AG04450 (cell line): ENCODE measurements at places on chromosomes 16 and 17.

GRCh38 chr17:57783338-57783742, 38.2 kb upstream of the CCDC182 start:
- DNase-seq: no peak

DNA sequence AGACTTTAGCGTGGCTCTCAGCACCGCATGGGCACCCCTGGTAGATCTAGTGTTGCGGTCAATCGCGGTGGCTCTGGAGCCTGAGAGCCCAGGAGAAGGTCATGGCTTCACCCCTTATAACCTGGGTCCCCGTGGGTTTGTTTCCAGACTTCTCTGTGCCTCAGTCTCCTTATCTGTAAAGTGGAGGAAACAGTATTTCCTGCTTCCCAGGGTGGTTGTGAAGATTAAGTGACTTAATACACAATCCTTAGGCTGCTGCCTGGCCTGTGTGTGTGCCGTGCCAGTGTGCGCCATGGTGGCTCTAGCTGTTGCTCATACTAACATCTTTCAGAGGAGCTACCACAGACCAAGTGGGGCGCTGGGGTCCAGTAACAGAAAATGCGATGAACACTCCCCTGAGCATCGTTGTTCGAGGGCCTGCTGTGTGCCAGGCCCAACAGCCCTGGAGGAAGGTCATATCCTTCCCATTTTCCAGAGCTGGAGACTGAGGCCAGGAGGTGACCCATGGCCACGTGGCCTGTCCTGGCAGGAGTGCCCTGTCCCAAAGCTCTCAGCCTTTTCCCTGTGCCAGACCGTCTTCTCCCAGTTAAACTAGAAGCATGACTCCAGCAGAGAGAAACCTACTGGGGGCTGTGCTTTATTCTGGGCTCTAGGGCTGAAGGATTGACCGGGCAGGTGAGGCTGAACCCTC, 70.1 kb downstream of the CMIP start:
- no peak for DNase-seq

GRCh38 chr17:364308-364707, 11.7 kb upstream of the RPH3AL start:
- no peak for DNase-seq

DNA sequence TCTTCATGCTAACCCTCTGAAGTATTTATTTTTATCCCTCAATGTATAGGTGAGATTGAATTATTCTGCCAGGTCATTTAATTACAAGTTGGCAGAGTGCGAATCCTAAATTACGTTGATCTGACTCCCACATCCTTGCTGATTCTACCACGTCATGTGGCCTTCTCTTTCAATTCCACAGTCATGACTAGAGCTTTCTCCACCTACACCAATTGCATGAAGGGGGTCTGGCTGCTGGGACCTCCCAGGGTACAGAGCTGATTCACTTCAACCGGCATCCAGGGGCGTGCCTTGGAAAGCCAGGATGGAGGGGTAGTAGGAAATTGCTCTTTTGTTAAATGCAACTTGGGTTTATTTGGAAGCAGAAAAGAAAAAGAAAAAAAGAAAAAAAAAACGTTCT, 41.1 kb upstream of the CDH13 start:
- no peak for DNase-seq

DNA sequence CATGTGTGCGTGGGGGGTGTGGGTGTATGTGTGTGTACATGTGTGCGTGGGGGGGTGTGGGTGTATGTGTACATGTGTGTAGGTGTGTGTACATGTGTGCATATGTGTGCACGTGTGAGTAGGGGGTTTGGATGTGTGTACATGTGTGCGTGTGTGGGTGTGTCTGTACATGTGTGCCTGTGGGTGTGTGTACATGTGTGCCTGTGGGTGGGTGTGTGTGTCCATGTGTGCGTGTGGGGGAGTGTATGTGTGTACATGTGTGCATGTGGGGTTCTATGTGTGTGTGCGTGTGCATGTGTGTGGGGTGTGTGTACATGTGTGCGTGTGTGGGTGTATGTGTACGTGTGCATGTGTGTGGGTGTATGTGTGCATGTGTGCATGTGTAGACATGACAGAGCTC, 129.1 kb downstream of the C16orf95 start:
- no peak for DNase-seq

DNA sequence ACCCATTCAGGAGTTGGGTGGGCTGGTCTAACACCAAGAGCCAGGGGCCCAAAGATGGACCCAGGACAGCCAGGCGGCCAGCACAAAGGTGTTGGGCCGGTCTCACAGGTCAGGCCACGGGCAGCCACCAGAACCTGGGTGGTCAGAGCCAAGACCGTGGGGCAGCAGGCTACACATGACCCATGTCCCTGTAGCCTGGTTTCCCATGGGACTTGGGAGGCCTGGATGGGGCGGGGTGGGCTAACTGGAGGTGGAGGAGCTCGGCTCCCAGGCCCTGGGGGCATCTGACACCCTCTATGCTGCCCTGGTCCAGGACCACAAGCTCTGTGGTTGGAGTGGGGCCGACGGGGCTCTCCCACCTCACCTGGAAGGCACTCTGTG, 17.2 kb downstream of the CTU2 start:
- DNase-seq: no peak

DNA sequence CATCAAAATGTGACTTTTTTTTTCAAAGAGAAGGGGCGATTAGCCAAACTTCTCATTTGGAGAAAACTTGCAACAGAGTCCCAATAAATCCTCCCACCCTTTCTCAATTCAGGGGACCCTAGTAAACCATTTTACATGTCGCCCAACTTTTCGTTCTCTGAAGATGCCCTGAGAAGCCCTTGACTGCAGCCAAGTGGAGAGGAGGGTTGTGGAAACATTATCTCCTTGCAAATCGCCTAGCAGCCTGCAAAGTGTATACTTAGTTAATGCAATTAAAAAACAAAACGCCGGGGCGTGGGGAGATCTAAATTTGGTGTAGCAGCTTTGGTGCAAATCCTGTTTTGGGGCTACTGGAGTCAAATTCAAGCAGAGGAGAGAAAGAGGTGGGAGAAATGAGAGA, 1.2 kb upstream of the SHISA9 start:
- DNase-seq: no peak

- no peak for DNase-seq
Measured at GRCh38 chr17:73066148-73066884, 26.2 kb downstream of the SLC39A11 start.

DNA sequence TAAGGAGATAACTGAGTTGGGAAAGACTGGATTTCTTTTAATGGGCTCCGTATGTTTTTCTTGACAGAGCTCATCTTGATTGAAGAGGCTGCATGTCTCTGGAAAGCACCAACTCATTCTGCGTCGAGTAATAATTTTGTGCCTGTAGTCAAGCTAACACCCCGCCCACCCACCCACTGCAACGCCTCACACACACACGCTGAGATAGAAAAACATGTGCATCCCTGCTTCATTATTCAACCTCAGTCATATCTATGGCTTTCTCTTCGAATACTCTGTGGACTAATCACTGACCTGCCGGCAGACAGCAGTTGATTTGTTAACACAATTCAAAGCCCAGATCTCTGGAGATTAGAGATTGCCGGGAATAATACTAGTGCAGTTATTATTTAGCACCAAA, 220.2 kb upstream of the TOM1L1 start:
- DNase-seq: no peak

DNA sequence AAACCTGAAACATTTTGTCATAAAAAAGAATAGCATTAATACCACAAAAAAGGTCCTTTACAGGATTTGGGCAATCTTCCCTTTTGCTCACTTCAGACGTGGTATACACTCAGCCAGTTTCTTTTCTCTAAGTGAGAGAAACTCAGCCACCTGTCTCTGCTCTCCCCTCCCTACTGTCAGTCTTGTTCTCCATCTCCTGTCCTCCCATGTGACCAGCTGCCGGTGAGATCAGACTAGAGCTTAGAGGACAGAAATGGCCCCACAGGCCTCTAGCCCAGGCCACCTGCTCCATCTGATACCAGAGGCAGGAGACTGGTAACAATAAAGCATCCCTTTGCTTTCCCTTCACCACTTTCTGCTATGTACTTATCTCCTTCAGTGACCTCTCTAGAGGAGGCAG, 34.9 kb downstream of the CMC2 start:
- no peak for DNase-seq

DNA sequence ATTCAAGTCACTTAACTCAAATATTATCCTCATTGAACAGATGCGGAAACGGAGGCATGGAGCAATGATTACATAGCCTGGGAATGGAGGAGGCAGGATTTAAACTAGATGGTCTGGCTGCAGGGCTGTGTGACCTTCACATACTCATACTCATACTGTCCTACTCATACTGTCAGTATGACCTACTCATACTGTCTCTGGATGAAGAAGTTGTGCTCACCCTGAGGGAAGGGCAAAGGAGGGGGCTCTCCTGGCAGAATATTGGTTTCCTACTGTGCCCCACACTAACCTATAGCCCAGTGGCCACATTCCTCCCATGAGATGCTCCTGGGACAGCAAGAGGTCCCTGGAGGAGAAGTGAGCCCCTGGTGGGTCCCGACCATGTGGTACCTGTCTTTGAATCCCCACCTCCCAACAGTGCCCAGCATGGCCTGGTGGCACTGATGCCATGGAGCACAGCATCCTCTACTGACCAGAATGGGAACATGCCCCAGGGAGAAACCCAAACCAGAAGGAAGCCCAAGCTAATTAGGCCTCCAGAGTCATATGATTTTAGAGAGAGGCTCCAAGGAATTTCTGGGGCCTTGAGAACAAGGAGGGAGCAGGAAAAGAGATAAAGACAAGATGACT, 197.3 kb upstream of the SDK2 start:
- DNase-seq: no peak

GRCh38 chr17:39636587-39636926, 387 bp upstream of the STARD3 start:
- DNase-seq: no peak

GRCh38 chr17:6269478-6269877, 165.4 kb downstream of the AIPL1 start:
- DNase-seq: peak; percentile 4

DNA sequence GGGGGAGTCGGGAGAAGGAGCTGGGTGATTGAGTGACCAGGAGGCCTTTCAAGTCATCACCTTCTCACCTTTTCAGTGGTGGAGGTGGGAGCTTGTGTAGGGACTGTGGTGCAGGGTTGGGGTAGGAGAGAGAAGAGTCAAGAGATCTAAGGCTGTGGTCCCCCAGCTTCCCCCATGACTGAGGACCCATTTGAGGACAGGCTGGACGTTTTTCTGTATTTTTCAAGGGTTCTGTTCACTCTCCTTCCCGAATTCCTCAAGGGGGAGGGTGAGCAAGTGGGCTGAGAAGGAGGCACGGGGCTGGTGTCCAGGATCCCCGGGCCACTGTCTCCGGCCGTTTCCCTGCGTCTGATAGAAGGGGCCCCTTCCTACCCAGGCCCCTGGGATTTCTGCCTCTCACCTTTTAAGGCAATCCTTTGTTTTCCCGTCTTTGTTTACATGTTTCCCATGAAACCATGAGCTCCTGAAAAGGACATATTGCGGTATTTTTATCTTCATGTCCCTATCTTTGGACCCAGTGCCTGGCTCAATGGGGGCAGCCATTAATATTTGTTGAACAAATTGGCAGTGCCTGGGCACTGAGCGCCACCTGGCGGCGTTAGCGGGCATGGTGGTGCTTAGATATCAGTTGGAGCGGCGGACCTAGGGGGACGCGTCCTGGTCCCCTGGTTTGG, 9.2 kb upstream of the CD300A start:
- DNase-seq: peak; percentile 11

DNA sequence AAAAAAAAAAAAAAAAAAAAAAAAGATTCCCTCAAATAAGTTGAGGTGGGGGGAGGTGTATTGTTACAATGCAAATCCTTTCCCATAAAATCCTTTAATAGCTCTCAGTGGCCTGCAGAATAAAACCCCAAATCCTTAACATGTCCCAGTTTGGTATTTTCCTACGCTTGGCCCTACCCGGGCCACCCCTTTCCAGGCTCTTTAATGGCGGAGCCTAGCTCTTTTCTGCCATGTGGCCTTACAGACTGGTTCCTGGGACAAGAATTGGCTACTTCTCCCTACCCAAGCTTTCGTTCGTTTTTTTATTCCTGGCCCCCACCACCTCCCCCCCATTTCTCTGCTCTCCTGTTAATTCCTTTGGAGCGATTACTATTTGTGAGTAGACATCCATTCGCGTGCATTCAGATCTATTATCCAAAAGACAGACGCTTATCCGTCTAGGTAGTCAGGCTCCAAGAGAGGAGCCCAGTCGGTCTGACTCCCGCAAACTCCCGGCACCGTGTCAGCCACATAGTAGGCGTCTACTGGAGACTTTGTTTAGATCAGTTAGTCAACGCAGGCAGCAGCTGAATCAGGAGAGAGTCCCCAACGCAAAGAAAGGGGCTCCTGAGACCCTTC, 813 bp upstream of the THAP11 start:
- no peak for DNase-seq

DNA sequence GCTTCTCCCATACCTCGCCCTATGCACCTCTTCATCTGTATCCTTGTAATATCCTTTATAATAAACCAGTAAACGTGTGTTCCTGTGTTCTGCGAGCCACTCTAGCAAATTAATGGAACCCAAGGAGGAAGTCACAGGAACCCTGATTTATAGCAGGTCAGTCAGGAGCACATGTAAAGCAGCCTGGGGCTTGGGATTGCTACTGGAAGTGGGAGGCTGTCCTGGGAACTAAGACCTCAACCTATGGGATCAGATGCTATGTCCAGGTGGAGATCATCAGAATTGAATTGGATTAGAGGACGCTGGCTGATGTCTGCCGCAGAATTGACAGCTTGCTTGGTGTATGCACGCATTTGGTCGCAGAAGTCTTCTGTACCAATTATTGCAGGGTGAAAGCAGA, 15.7 kb downstream of the WNT3 start:
- DNase-seq: no peak

GRCh38 chr16:85098565-85098964, 13.7 kb downstream of the CIBAR2 start:
- DNase-seq: no peak

- DNase-seq: no peak
Measured at GRCh38 chr16:14264327-14264943, 193.3 kb downstream of the MRTFB start.

DNA sequence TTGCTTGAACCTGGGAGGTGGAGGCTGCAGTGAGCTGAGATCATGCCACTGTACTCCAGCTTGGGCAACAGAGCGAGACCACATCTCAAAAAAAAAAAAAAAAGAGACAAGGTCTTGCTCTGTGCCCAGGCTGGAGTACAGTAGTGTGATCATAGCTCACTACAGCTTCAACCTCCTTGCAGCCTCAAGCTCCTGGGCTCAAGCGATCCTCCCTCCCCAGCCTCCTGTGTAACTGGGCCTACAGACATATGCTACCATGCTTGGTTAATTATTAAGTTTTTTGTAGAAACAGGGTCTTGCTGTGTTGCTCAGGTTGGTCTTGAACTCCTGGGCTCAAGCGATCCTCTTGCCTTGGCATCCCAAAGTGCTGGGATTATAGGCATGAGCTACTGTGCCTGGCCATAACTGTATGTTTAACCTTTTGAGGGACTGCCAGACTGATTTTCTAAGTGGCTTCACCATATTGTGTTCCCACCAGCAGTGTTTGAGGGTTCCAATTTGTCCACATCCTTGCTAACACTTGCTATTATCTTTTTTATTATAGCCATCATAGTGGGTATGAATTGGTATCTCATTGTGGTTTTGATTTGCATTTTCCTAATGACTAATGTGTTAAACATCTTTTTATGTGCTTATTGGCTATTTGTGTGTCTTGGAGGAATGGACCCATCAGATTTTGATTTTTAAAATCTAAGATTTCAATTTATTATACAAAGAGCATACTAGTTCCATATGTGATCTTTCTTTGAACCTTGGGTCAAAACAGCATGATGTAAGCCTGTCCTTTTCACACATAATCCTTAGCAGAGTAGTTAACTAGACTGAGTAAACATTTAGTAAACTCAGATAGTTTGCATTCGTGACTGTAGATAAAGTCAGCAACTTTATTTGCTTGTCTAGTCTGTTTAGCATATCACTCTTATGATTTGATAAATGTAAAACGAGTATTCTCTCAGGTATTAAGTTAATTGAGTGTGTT, 38.1 kb upstream of the KPNB1 start:
- no peak for DNase-seq
